ENCODE measurements at places on chromosomes 1 and 21. TPM values are rescaled to one million over a fixed set of nuclear protein-coding genes. Genes with fewer than 3 reads are reported as not detected.

The ESPN gene
- 0.19 TPM for polyA plus RNA-seq

GRCh38 chr1:183237046-183237445 is 51.0 kb downstream of the LAMC2 start:
- DNase-seq, result no peak

DNA sequence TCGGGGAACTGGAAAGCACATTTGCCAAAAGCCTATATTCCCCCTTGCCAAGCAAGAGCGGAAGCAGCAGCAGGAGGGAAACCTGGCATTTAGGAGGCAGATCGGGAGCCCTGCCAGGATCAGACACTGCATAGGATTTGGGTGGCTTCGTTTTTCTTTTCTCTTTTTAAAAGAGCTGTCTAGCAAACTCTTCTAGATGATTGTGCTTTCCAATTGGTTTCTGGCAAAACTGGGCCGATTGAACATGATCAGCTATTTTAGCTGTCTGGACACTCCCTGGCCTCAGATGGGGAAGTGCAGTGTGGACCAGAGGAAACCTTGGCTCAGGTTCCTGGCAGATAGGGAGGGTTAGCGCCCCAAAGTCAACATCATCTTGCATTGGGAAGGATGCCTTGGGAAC is 414.0 kb upstream of the KAZN start:
- DNase-seq, result no peak

DNA sequence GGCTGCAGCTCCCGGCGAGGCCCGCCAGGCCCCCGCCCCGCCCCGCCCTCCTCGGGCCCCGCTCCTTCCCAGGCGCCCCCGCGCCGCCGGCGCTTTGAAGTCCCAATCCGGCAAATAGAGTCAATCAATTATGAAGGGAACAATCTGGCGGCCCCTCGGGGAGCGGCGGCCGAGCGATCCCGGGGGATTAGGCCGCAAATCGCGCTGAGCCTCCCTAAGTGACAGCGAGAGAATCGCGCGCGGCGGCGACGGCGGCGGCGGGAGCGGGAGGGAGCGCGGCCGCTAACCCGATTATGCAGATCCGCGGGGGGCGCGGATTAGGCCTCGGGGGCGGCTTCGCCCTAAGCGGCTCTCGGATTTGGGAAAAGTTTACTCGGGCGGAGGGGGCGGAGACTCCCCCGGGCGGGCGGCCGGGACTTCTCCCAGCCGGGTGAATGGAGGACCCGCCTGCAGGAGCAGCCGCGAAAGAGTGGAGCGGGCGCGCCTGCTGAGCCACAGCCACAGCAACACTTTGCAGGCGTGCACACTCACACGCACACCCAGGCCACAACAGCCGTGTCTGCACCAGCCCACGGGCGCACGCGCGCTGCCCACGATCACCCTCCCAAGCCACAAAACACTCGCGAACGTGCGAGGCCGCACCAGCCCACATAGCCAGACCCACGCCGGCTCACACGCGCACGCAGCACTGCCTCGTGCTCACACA is 23.0 kb upstream of the DMBX1 start:
- no peak for DNase-seq

The MAP1LC3C gene
- polyA plus RNA-seq, result not detected

- no peak for DNase-seq
These were observed 29.5 kb upstream of the REG4 start for GRCh38 chr1:119840745-119841144.

- DNase-seq, result no peak
These were observed 43.3 kb upstream of the LRP8 start for GRCh38 chr1:53371121-53371666.

- DNase-seq, result no peak
These were observed 449.9 kb downstream of the PTPRU start for GRCh38 chr1:29686012-29686930.

All from B cell (primary cell).